K562 (cell line): ENCODE measurements at places on chromosomes 13 and 19. TPM values are rescaled to one million over a fixed set of nuclear protein-coding genes. Genes with fewer than 3 reads are reported as not detected.

GRCh38 chr13:66076417-66076816, 1153.7 kb downstream of the PCDH9 start:
- H3K4me1 ChIP-seq = peaks cover 4% of the 10 kb centered on the region; the same call in 2 of the 3 replicates
- peak overlapping the region; percentile 50; the same call in 2 of the 3 replicates for H3K27ac ChIP-seq
- H3K36me3 ChIP-seq = no peaks in the 10 kb centered on the region
- no peak for DNase-seq
- H3K27me3 ChIP-seq = no peaks in the 10 kb centered on the region
- H3K4me3 ChIP-seq = no peak overlapping the region

GRCh38 chr19:27966390-27966816, 1246.5 kb downstream of the UQCRFS1 start:
- H3K4me3 ChIP-seq = no peak overlapping the region
- H3K27ac ChIP-seq = no peak overlapping the region
- DNase-seq = peak; percentile 9
- H3K36me3 ChIP-seq = no peaks in the 10 kb centered on the region

- H3K36me3 ChIP-seq = no peaks in the 10 kb centered on the region
- H3K27ac ChIP-seq = no peak overlapping the region
- no peaks in the 10 kb centered on the region; the same call in 2 of the 3 replicates for H3K27me3 ChIP-seq
- no peak overlapping the region for H3K4me3 ChIP-seq
- no peak for DNase-seq
Measured at GRCh38 chr13:51502153-51502651, 49.4 kb upstream of the INTS6 start.

- H3K4me3 ChIP-seq = no peak overlapping the region
- H3K4me1 ChIP-seq = no peaks in the 10 kb centered on the region
- no peaks in the 10 kb centered on the region for H3K27me3 ChIP-seq
- DNase-seq = no peak
Measured at GRCh38 chr19:24069905-24070657, 16.9 kb upstream of the ZNF254 start.

DNA sequence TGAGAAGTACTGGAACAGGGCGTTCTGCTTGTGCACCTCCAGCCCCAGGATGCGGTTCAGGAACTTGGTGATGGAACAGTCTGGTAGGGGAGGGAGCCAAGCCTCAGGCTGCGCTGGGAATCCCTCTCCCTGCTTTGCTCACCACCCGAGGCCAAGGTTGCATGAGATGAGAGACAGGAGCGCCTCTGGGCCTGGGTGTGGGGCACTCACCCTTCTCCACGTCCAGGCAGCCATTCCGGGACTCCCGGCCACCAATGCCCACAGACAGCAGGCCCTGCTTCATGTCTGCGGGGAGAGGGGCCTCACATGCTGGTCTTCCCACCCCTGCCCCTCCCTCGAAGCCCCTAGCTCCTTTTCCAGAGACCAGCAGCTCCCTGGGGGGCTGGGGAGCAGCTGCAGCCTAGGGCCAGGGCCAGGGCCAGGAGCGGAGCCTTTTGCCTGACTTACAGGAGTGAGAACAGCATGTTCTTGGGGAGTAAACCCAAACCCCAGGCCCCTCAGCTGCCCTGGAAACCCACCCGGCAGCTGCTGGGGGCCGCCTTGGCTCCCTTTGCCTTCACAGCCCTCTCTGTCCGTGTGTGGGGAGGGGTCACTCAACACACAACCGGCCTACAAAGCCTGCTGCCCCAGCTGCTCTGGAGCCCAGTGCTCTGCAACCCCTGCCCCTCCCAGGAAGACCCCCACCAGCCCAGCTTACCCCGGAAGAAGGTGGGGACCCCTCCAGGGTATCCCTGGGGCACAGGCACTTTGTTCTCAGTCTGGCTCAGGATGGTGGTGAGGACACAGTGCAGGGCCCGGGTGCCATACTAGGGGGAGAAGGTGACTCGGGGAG, 7.2 kb downstream of the GPX4 start:
- H3K27me3 ChIP-seq = no peaks in the 10 kb centered on the region
- H3K36me3 ChIP-seq = peaks cover 70% of the 10 kb centered on the region; the same call in 2 of the 3 replicates
- no peak overlapping the region for H3K4me3 ChIP-seq
- peaks cover 9% of the 10 kb centered on the region for H3K4me1 ChIP-seq

DNA sequence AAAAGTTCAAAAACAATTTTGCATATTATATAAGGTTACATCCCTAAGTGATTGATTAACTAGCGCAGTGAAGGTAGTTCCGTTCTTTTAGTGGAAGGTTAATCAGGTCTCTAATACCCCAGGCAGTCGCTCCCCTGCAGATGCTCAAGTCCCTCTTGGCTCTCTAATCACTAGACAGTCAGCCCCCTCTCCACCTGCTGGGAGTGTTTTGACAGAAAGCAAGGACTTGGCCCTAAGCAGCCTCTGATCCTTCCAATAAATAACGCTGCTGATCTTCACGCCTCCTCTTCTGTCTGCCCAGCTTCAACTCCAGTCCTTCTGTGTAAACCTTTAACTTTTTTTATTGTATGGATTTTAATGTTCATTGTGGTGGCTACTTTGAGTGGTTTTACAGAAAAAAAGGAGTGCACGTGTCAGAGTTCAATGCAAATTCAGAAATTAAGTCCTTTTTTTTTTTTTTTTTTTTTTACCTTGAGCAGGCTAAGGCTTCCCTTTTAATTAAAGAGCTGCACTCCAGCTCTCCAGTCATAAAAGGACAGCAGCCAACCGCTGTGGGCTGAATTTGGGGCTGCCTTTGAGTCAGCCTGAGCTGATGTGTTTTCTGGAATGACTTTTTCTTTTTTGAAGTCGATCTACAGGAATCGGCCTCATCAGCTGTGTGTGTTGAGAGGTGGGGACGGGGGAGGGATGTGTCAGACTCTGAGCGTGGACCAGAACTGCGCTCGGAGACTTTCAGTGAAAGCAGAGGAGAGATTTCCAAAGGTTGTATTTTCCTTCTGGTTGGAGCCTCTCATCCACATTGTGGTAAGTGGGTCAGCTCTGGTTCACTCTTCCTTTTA, 33.8 kb upstream of the MYO16 start:
- H3K36me3 ChIP-seq = no peaks in the 10 kb centered on the region
- H3K4me3 ChIP-seq = no peak overlapping the region
- H3K4me1 ChIP-seq = no peaks in the 10 kb centered on the region
- no peaks in the 10 kb centered on the region for H3K27me3 ChIP-seq
- DNase-seq = no peak

- DNase-seq = peak; percentile 11
- no peak overlapping the region for H3K4me3 ChIP-seq
Measured at GRCh38 chr13:60379837-60380565, 17.0 kb upstream of the TDRD3 start.

- H3K4me1 ChIP-seq = no peaks in the 10 kb centered on the region
- no peak overlapping the region for H3K4me3 ChIP-seq
- no peak for DNase-seq
- peaks cover 45% of the 10 kb centered on the region; the same call in 2 of the 3 replicates for H3K36me3 ChIP-seq
Measured at GRCh38 chr19:23788411-23788810, 29.7 kb upstream of the ZNF681 start.

GRCh38 chr13:113900646-113901045, 36.8 kb upstream of the GAS6 start:
- no peak overlapping the region for H3K27ac ChIP-seq
- H3K4me3 ChIP-seq = no peak overlapping the region
- H3K27me3 ChIP-seq = peaks cover 56% of the 10 kb centered on the region
- no peaks in the 10 kb centered on the region for H3K4me1 ChIP-seq

GRCh38 chr13:79870766-79871165, 389.8 kb downstream of the NDFIP2 start:
- no peaks in the 10 kb centered on the region for H3K27me3 ChIP-seq
- no peaks in the 10 kb centered on the region for H3K4me1 ChIP-seq

- H3K36me3 ChIP-seq = peaks cover 98% of the 10 kb centered on the region
- no peak overlapping the region for H3K27ac ChIP-seq
- no peaks in the 10 kb centered on the region for H3K4me1 ChIP-seq
- no peak for DNase-seq
- H3K4me3 ChIP-seq = no peak overlapping the region
- no peaks in the 10 kb centered on the region for H3K27me3 ChIP-seq
Measured at GRCh38 chr19:5592531-5593342, 25.0 kb upstream of the TINCR start.

- DNase-seq = peak; percentile 53
- H3K4me1 ChIP-seq = peaks cover 9% of the 10 kb centered on the region
- H3K36me3 ChIP-seq = no peaks in the 10 kb centered on the region
- H3K4me3 ChIP-seq = no peak overlapping the region
Measured at GRCh38 chr19:15863272-15863671, 34.6 kb downstream of the CYP4F2 start.

DNA sequence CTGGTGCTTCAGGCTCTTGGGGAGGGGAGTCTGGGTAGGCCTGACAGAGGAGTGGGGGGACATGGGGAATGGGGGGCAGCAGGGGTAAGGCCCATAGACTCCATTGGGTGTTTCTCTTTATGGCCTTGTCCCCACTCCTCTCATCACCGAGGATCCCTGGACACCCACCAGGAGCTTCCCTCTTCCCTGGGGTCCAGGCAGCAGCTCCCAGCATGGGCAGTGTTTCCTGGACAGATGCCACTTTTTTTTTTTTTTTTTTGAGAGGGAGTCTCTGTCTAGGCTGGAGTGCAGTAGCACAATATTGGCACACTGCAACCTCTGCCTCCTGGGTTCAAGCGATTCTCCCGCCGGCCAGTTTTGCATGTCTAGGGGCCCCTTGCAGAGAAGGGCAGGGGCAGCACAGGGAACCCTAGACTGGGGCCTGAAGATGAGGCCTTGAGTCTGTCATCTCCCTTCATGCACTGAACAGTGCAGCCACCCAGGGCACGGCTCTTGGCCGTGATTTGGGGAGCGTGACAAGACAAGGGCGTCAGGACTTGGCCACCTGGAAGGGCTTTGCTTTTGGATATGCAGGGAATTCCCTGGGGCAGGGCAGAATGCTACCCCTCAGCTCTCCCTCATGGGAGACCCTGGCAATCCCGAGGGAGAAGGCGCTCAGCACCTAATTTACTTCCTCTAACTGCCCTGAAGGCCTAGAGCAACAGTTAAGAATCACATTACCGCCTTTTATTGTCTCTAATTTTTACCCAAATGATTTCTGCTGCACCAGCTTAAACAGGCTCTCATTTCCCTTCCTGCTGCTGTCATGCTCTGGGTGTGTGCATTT, 213.9 kb upstream of the ZNF536 start:
- H3K27ac ChIP-seq = no peak overlapping the region

GRCh38 chr13:77991003-77991402, 72.4 kb upstream of the EDNRB start:
- H3K4me3 ChIP-seq = no peak overlapping the region
- no peak for DNase-seq
- no peaks in the 10 kb centered on the region for H3K4me1 ChIP-seq
- H3K27me3 ChIP-seq = no peaks in the 10 kb centered on the region
- H3K36me3 ChIP-seq = no peaks in the 10 kb centered on the region
- H3K27ac ChIP-seq = no peak overlapping the region

DNA sequence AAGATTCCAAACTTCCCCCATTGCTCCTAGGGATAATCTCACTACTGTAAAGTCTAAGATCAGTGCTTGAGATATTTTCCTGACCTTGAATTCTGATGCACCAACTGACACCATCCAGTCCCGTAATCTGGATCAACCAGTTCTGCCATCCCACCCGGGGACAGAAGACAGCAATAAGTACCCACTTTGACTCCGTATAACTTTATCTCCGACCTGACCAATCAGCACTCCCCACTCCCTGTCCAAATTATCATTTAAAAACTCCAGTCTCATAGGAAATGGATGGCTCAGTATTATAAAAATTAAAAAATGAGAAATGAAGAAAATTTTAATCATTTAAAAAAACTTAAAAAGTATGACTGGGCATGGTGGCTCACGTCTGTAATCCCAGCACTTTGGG, 61.4 kb upstream of the ABCC4 start:
- H3K4me1 ChIP-seq = no peaks in the 10 kb centered on the region; the same call in 1 of the 2 replicates
- no peaks in the 10 kb centered on the region for H3K36me3 ChIP-seq
- no peak overlapping the region for H3K4me3 ChIP-seq
- DNase-seq = no peak

DNA sequence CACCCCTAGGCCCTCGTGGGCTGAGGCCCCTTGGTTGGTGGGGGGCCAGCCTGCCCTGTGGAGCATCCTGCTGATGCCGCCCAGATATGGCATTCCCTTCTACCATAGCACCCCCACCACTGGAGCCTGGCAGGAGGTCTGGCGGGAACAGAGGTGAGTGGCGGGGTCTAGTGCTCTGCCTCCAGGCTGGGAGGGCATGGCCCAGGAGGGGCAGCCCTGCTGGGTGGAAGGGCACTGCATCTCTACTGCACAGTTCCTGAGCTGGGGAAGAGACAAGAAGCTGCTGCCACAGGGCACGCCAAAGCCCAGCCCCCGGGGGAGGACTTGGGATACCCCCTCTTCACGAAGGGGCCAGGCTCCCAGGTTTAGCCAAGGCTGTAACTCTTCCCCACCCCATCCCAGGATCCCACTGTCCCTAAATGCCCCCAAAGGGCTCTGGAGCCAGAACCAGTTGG, 2.4 kb upstream of the KMT2B start:
- H3K36me3 ChIP-seq = peaks cover 11% of the 10 kb centered on the region; the same call in 2 of the 3 replicates
- peaks cover 13% of the 10 kb centered on the region; the same call in 2 of the 3 replicates for H3K27me3 ChIP-seq
- H3K27ac ChIP-seq = no peak overlapping the region
- no peak for DNase-seq
- peaks cover 56% of the 10 kb centered on the region for H3K4me1 ChIP-seq
- H3K4me3 ChIP-seq = no peak overlapping the region

- DNase-seq = no peak
- no peak overlapping the region for H3K27ac ChIP-seq
- no peak overlapping the region for H3K4me3 ChIP-seq
Measured at GRCh38 chr13:43316946-43317353, 293.6 kb downstream of the DNAJC15 start.

GRCh38 chr13:26932465-26932864, 171.9 kb upstream of the GPR12 start:
- no peak overlapping the region for H3K4me3 ChIP-seq
- no peaks in the 10 kb centered on the region for H3K4me1 ChIP-seq
- H3K27me3 ChIP-seq = no peaks in the 10 kb centered on the region; the same call in 1 of the 3 replicates
- H3K27ac ChIP-seq = no peak overlapping the region

Gene SIGLEC8
- total RNA-seq = 0.44 and 0.49 TPM in 2 replicates

Gene ZNF43
- 13.4 and 14.1 TPM in 2 replicates for total RNA-seq

Gene LILRB1
- total RNA-seq = not detected in 2 replicates

Gene SCN1B
- total RNA-seq = 1.8 TPM in 2 replicates

Gene OR7C1
- total RNA-seq = 0.16 TPM in 1 of 2 replicates, not detected in the other

Gene MAP4K1
- 3.0 and 3.2 TPM in 2 replicates for total RNA-seq

Gene IGFL2
- total RNA-seq = 0.47 and 0.75 TPM in 2 replicates

Gene SPACA4
- total RNA-seq = not detected in 2 replicates
